GOT3 (cell line): ENCODE measurements at places on chromosomes 7 and 10.

DNA sequence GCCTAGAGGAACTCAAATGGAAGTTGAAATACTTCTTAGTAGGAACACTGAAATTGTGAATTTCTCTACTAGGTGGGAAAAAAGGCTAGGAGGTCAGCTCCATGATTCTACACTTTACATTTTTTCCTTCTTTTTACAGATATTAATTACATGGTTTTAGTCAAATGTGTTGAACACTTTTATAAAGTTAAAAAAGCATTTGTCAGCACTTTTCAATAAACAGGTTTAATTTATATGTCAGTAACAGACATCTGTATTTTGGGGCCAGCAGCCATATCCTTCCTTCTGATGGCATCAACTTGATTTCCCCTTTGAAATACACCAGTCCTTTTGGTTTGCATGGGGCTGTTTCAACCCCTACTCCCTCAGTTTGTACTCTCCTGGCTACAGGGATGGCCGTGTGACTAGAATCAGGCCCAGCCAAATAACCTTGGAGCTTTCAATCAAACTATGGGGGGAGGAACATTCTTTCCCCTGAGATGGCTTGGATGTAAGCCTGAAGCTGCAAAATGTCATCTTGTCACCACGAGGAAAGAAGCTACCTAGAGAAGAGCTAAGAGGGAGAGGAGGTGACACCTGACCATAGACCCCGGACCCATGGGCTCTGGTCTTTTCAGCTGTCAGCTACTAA lies 171.0 kb upstream of the NEBL start:
- DNase-seq = no peak

GRCh38 chr10:123132576-123133477 lies 2.9 kb upstream of the HMX3 start:
- peak; percentile 34 for DNase-seq

GRCh38 chr7:47256016-47256415 lies 325.9 kb downstream of the TNS3 start:
- DNase-seq = no peak

DNA sequence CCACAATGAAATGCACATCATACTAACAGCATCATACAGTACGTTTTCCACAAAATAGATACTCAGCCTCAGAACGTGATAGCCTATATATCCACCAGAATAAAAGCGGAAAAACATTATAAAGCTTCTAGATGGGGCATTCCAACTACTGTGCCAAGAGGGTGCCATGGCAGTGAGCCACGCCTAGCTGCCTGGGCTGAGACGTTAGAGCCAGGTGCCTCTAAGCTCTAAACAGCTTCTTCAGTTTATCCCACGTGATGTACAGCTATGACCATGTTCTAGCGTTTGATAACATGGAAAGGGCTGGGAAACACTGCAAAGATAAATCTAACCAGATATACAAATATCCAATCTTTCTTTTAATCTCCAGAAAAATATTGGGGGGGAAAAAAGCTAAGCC lies 17.8 kb downstream of the USP6NL start:
- DNase-seq = no peak

GRCh38 chr7:64642875-64643274 lies 23.1 kb upstream of the ZNF107 start:
- DNase-seq = no peak

DNA sequence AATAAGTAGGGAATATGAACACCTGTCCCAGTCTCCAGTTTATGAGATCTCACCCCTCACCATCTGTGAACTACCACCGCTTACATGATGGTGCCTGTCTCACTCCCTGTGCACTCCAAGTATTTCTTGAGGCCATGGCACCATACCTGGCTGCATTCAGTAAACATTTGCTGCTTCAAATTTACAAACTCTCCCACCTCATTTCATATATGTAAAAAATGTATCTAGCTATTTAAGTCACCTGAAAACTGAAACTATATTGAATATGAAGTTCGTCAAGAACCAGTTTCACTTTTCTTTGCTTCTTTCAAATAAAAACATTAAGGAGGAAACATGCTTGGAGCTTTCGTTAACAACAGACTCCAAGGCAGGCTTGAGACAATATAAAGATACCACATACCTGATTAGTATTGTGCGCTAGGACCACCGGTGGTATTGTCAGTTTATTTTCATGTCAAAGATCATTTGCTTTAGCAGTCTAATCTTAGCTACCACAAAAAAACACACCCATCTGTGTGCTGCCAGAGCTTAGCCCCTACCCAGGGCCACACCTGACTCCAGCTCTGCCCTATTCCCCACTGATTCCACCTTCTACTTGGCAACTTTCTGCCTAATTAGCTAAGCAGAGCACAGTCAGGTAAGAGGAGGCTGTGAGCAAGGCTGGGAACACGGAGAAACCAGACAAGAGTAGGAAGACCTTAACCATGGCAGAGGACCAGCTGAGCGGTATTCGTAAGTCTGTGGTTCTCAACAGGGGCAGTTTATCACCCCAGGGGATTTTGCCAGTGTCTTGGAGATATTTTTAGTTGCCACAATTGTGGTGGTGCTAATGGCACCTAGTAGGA lies 92.0 kb downstream of the ZFAND4 start:
- DNase-seq = no peak

- DNase-seq = no peak
Measured at GRCh38 chr7:50369143-50370026, 64.9 kb downstream of the IKZF1 start.

DNA sequence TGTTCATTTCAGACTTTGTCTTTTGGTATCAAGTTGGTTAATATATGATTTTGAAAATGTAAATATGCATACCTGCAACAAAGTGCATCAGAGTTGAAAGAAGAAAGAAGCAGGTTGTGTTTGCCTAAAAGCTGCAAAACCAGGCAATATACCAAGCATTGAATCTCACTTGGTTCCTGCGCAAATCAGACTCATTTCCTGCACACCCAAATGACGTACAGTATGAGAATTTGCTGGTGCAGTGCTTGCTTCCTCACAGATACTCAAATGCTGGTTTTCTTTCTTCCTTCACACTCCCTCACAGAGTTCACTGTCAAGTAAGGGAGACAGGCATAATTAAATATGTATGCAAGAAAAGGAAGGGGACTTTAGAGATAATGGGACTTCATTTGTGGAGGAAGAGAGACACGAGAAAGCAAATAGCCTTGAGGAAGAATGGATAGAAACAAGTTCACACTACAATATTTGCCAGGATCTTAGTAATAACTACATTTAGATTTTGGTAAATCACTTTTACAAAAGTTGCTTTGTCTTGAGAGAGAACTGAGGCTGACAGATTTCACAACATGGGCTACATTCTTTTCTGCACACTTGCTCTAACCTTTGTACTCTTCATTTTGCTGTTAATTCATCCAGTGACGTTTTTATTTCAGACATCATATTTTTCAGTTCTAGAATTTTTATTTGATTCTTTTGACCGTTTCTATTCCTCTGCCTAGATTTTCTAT lies 56.9 kb upstream of the AOAH start:
- DNase-seq = no peak
